ENCODE measurements at places on chromosomes 5 and 9.

GRCh38 chr9:132074736-132075135 is 4.9 kb downstream of the MED27 start:
- no peak for DNase-seq

DNA sequence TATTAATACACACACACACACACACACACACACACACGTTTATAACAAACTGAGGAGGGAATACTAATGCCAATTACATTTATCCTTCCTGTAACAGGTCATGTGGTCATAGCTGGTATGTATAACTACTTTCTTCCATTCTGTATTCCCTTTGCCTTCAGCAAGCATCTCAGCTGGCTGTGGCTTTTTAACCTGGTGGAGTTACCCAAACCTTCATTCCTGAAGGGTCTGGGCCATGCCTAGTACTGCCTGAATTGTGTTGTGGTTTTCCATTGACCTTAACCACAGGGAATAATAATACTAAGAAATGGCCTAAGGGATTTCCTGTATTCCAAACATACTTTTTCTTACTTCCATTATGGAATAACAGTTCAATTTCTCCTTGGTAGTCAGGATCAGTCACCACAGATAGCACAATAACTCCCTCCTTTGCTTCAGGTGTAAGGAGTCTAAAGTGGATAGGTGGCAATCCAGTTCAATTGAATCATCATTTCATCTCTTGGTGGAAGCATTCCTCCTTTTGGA is 222.2 kb upstream of the MEF2C start:
- no peak for DNase-seq

- no peak for DNase-seq
Measured at GRCh38 chr5:33238826-33239695, 201.7 kb upstream of the TARS1 start.

DNA sequence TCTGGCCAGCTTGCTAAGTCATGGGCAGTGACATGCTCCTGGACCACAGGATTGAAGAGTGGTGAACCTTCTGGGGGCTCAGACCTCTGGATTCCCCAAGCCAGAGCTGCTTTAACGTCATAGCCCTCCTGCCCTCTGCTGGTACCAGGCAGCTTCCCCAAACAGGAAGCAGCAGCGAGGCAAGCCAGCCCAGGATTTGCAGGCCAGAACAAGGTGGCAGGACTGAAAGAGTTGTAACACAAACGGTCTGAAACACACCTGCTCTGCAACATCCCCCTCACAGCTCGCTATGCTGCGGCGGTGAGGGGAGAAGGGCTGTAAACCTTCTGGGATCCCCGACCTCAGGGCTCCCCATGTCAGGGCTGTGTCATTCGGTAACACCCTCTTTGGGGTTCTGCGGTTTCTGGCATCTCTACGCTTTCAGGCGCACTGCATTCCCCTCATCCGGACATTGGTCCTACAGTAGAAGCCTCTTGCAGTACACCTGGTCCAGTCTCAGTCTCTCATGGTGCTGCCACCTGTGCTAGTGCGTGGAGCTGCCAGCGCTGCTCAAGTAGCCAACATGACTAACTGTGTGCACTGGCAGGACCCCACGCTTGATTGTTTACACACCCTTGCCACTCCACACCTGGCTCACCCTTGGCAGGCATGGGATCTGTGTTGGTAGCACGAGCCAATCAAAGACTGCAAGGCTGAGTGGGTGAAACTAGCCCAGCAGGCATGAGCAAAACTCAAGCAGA is 893.3 kb downstream of the PTPRD start:
- DNase-seq = no peak

DNA sequence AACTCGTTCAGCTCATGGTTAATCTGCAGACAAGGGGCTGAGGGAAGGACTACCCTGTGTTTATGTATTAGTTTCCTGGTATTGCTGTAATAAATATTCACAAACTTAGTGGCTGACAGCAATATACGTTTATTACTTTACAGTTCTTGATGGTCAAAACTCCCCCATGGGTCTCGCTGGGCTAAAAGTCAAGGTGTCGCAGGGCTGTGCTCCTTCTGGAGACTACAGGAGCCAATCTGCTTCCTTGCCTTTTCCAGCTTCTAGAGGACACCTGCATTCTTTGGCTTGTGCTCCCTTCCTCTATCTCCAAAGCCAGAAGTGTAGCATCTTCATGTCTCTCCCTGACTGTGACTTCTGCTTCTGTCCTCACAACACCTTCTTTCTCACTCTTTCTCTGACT is 653.8 kb upstream of the RIOK2 start:
- no peak for DNase-seq

GRCh38 chr5:154478224-154478565 is at the start of gene HAND1:
HAND1 (minus strand) TSS chr5:154478227; CDS start chr5:154478008, 219 bp downstream.
- no peak for DNase-seq

- no peak for DNase-seq
Measured at GRCh38 chr5:911601-912000, 18.9 kb downstream of the TRIP13 start.

- no peak for DNase-seq
Measured at GRCh38 chr9:133786907-133787753, 49.0 kb upstream of the SARDH start.

- DNase-seq = no peak
Measured at GRCh38 chr5:123964884-123965283, 452.9 kb downstream of the CSNK1G3 start.

GRCh38 chr9:112332214-112332613 is 1.2 kb downstream of the PTBP3 start:
- no peak for DNase-seq

- DNase-seq = peak; percentile 59
Measured at GRCh38 chr5:176629853-176630680, at the start of the genes EIF4E1B and SNCB. EIF4E1B (plus strand) TSS chr5:176630675; CDS start chr5:176642788, 12,113 bp downstream. SNCB (minus strand) TSS chr5:176630534; CDS start chr5:176629654, 880 bp downstream.

DNA sequence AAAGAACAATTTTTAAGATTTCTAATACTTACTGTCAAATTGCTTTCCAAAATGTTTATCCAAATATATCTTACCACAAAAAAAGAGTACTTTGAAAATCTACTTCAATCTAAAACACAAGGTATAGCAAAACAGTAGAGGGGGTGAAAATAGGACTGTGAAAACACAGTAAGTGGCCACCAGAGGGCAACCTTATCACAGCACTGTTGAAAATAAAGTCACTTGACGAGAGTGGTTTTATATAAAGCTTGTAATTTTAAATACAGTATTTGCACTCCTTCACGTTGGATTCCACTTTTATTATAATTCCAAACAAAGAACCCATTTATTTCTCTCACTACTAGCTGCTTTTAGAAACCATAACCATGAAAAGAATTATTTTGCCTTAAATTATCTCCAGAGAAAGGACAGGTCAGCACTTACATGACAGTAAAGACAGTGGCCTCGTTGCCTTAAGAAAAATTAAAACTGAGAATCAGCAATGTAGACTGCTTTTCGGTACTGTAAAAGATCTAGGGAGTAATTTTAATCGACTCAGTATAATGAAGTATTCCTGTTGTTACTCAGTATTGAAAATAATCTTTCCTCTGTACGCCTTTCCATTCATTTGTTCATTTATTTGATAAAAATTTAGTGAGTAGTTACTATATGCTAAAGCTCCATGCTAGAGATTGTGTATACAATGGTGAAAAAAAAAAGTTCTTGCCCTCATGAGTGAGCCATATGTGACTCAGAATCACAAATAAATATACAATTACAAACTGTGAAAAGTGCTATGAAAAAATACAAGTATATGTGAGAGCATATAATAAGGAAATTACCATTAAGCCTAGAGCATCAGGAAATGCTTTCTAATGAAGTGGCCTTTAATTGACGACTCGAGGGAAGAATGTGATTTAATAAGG is 40.0 kb upstream of the CDK5RAP2 start:
- peak; percentile 77 for DNase-seq

DNA sequence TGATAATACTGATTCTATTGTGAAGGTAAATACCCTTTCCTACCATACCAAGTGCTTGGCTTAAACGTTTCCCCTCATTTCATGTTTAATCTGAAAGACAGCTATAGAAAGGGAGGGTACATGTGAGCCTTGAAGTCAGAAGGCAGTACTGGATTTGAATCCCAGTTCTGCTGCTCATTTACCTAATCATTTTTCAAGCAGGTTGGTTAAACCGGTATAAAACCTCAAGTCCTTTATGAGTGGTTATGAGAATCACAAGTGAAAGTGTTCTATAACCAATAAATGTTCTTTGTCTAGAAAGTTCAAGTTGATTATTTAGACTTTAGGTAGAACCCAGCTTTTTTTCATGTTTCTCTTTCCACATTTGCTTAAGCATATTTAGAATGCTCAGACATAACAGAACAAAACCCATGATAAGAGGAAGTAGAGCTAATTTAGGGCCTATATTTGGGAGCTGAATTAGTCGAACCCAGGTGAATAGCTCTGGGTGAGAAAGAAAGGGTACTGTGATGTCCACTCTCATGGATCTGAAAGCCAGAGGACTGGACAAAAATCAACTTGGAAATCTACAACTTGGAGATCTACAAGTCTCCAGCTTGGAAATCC is 29.7 kb upstream of the F2RL2 start:
- no peak for DNase-seq

DNA sequence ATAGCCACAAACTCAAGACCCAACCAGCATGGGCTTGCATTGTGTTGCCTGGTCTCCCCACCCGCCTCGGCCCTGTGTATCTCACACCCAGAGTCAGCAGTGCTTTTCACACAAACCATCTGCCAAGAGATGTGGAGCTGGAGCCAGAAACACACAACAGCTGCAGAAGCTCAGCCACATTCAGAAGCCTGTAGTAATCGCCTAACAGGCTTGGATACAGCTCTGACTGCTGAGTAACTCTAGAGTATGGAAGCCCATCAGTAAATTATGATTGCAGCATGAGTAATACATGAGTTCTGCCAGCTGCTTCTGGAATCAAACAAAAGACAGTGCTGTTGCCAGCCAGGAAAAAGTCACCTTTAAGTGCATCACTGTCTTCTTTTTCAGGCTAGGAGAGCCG is 16.0 kb downstream of the TEK start:
- DNase-seq = no peak

- DNase-seq = no peak
Measured at GRCh38 chr5:105475401-105475800, 1912.8 kb upstream of the NUDT12 start.

GRCh38 chr5:6728011-6728794 is 15.0 kb downstream of the TENT4A start:
- no peak for DNase-seq

Data from RPMI8226 (cell line).